ENCODE measurements at places on chromosomes 16 and 17. TPM values are rescaled to one million over a fixed set of nuclear protein-coding genes. Genes with fewer than 3 reads are reported as not detected.

The CRYBA1 gene
- 2.4 TPM for total RNA-seq

The ZP2 gene
- total RNA-seq: not detected

GRCh38 chr17:59678918-59679317 is 28.3 kb downstream of the PTRH2 start:
- peaks cover 8% of the 10 kb centered on the region for H3K36me3 ChIP-seq
- H3K27me3 ChIP-seq: no peaks in the 10 kb centered on the region
- no peak overlapping the region for H3K27ac ChIP-seq
- H3K4me3 ChIP-seq: no peak overlapping the region

DNA sequence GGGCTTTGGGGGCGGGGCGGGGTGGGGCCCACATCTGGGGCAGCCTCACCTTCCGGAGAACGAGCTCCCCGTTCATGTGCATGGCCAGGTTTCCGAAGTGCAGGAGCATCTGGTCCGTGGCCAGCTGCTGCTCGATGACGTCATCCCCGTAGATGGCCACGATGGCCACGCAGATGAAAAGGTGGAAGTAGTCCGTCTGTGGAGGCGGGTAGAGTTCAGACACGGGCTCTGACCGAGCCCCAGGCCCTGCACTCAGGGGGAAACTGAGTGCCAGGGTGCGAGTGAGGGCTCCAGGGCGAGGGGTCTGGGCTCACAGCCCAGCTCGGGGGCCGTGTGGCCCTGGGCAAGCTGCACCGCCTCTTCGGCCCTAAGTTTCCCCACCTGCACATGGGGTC is 93.7 kb downstream of the TBC1D16 start:
- H3K36me3 ChIP-seq: peaks cover 25% of the 10 kb centered on the region
- no peak for DNase-seq
- H3K27ac ChIP-seq: no peak overlapping the region

- no peak within 1 kb of the TSS for H3K27ac ChIP-seq
- H3K36me3 ChIP-seq: no peaks in the 10 kb centered on the region
- no peaks in the 10 kb centered on the region for H3K4me1 ChIP-seq
- H3K27me3 ChIP-seq: no peaks in the 10 kb centered on the region
These were observed at the start of gene EVPLL for GRCh38 chr17:18377437-18378204. TSS of gene EVPLL (plus strand) at chr17:18377778. CDS start at chr17:18380938, 3,160 bp downstream.

- H3K27me3 ChIP-seq: no peaks in the 10 kb centered on the region
- no peak overlapping the region for H3K4me3 ChIP-seq
- H3K27ac ChIP-seq: peak overlapping the region; percentile 79
- DNase-seq: no peak
These were observed 140.1 kb downstream of the CCDC182 start for GRCh38 chr17:57604771-57605674.

- H3K4me1 ChIP-seq: peaks cover 29% of the 10 kb centered on the region
- DNase-seq: no peak
- H3K36me3 ChIP-seq: no peaks in the 10 kb centered on the region
- H3K27me3 ChIP-seq: no peaks in the 10 kb centered on the region
- H3K4me3 ChIP-seq: peak overlapping the region; percentile 79
These were observed 1.4 kb upstream of the ATP6V0A1 start for GRCh38 chr17:42457107-42457792.

- no peak for DNase-seq
- no peaks in the 10 kb centered on the region for H3K36me3 ChIP-seq
- no peaks in the 10 kb centered on the region for H3K27me3 ChIP-seq
- H3K4me1 ChIP-seq: peaks cover 18% of the 10 kb centered on the region
These were observed 107.5 kb downstream of the METRNL start for GRCh38 chr17:83186751-83187421.

DNA sequence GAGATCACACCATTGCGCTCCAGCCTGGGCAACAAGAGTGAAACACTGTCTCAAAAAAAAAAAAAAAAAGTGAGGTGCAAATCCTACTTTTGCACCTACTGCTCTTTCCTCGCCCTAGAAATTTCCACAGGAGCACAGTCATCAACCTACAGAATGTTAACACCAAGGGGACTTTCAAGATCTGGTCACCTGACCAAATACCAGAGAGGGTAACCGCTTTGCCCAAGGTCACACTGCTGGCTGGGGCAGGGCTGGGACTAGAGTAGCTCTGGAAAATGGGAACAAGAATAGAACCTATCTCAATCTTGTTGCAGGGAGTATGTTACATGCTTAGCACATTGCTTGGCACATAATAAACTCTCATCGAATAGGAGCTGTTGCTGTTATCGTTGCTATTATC is 6.3 kb upstream of the MLLT6 start:
- H3K27ac ChIP-seq: no peak overlapping the region
- DNase-seq: no peak
- H3K27me3 ChIP-seq: peaks cover 57% of the 10 kb centered on the region
- H3K36me3 ChIP-seq: no peaks in the 10 kb centered on the region
- H3K4me3 ChIP-seq: no peak overlapping the region

DNA sequence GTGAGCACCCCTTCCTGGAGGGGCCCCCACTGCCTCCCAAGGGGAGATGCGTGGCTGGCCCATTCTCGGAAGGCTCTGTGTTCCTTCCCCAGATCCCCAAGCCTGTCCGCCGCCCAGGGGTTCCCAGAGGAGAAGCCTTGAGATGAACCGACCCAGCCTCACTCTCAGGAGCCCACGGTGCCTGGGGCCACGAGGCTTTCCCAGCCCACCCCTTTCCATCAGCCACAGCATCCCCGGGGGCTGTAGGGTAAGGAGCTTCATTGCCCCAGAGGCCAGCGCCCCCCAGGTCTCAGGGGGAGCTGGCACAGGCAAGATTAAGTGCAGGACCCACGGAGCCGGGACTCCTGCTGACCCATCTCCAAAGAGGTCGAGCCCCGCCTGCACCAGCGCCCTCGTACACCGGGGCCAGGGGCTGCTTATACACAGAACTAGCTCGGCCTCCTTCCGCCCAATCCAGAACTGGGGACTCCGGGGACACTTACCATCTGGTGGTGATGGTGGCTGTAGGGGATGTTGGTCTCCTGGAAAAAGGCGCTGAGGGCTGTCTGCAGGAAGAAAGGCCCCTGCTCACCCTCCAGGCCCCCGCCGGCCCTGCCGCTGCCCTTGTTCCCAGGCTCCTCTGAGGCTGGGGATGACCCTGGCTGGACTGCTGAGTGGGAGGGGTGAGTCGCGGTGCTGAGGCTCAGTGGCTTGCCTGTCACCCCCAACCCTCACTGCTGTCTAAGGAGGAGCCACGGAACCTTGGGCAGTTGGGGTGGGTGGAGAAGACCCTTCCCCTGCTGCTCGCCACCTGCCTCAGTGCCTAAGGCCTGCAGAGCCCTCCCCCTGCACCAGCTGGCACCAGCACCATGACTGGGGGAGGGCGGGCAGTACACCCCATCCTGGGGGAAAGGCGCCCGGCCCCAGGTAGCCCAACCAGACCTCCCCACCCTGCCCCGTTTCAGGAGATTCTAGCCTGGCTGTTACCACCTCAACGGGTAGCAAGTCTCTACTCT is 4.4 kb downstream of the UBALD1 start:
- H3K27ac ChIP-seq: no peak overlapping the region
- DNase-seq: no peak
- H3K4me1 ChIP-seq: no peaks in the 10 kb centered on the region
- H3K36me3 ChIP-seq: no peaks in the 10 kb centered on the region
- peak overlapping the region; percentile 38 for H3K4me3 ChIP-seq

The CCL14 gene
- total RNA-seq: not detected

Data from neural crest cell (in vitro differentiated cells).